ENCODE measurements at places on chromosomes 2 and 18.

DNA sequence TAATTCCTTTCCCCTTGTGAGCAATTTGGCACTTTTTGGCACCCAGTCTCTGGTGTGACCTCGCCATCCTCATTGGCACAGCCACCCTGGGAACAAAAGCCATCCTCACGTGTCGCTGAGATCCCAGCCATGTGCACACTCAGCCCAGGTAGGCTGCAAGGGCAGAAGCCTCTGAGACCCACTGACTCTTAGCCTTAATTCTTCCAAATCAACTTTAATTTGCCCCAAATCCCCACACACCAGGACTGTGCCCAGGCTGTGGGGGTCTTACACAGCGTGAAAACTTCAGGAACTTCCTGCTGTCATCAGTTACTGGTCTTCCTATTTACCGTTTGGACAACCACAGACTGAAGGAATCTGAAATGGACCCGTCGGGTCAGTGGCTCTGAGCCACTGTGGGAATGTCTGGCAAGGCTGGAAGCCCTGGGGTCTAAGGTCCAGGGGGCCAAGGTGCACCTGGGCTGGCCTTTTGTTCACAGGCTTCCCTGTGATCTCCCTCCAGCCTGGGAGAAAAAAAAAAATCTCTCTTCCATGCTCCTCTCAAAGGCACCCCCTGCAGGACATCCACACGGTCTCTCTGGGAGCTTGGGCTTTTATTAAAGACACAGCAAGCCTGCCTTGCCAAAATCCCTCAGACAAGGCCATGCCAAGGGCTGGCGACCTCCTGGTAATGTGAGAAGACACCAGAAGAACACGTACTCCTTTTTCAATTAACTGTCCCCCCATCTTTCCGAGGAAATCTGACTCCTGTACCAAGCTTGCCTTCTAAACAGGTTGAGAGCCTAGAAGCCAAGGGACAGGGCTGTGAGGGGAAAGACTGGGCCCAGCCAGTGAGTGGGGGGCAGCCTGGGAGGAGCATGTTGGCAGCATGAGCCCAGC is 42.1 kb upstream of the LAPTM4A start:
- no peak for DNase-seq

GRCh38 chr2:230757476-230757875 is 44.8 kb downstream of the CAB39 start:
- no peak for DNase-seq

GRCh38 chr18:68954738-68955137 is 156.9 kb downstream of the CCDC102B start:
- no peak for DNase-seq

DNA sequence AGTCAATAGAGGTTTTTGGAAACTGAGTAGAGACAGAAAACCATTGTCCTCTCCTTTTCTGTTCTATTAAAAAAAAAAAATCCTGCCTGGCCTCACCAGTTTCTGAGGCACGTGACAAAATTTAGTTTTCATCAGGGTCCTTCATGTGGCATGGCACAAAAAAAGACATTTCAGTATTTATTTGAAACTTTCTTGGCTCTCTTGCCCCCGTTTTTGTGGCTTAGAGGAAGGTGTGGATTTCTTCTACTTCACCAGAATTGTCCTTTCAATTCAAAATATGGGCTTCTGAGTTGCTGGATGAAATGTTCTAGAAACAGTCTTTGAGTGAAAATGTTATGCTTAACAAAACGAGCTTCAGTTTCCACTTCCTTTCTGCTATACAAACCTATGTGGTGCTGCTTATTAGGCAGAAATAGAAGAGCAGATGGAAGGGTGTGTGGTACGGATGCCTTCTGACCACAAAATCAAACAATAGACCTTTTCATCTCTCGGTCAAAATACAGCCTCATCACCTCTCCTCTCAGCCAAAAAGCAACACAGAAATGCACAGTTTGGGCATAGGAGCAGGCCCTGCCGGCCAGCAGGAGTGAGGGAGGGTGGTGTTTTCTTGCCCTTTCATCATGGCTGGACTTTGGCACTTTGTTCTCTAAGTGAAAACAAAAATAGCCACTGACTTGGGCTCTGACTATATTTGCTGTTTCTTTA is 89.2 kb downstream of the SH3RF3 start:
- DNase-seq, result no peak

Measured in vagina (tissue), 2 donors.